ENCODE measurements at places on chromosomes 12 and 14.

DNA sequence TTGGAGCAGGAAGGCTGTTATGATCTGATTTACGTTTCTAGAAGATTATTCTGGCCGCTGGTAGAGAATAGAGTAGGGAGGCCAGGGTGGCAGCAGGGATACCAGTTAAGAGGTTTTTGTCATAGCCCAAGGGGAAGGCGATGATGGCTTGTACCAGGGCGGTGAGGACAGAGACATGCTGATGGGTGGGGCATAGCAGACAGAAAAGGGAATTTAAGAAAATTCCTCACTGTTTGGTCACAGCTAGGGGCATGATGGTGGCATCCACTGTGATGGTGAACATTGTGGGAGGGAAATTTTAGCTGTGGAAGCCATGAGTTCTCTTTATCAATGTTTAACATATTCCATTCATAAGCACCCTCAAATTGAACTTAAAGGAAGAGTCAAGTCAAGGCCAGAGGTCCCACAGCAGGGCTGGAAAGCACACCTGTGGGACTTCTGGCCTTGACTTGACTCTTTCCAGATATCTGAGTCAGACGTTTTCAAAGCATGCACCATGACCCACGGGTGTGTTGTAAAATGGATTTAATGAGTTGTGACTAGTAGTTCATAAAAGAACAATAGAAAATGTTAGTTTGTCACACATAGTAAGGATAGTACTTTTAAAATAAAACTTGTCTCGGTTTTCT, 134.6 kb downstream of the CHST11 start:
- DNase-seq, result no peak

DNA sequence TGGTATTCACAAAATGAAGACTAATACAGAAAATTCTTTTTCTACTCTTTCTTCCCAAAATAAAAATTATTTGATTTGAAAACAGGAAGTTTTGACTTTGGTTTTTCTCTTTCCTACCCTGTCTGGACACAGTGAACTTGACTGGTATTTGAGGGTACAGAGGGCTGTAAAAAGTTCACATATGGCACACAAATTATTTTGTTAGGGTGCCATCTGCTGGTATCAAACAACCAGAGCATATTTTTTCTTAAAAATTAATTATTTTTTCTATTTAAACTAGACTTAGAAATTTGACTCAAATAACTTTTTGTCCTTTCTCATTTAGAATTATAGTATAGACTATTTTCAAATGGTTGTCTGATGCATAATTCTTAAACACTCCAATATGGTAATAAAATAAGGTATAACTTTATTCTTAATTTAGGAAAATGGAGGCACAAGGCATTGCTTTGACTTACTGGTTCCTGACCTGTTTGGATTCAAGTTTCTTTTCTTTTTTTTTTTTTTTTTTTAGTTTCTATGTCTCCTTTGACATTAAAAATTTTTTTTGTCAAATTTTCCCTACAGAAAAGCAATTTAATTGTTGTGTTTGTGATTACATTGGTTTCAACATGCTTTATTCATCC, 390.6 kb downstream of the PRKD1 start:
- DNase-seq, result no peak

DNA sequence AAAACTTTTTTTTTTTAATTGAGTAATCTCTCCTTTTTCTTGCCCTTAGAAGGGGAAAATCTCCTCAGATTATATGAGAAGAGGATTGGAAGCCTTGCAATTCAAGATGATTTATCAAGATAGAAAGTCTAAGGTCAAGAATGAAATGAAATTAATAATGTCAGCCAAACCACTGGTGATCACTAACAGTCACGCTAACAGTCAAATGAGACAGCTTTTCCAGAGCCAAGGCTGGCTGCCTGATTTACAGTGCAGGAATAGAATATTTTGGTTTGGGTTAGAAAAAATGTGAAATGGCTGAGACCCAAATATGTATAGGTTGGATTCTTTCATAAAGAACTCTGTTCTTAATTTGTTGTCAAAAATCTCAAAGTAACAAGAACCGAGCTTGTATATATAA, 204.3 kb downstream of the PPM1H start:
- DNase-seq, result no peak

GRCh38 chr14:72692696-72693095, 201.2 kb downstream of the DPF3 start:
- no peak for DNase-seq

GRCh38 chr12:7542813-7543212, 39.2 kb upstream of the CD163 start:
- DNase-seq, result no peak

DNA sequence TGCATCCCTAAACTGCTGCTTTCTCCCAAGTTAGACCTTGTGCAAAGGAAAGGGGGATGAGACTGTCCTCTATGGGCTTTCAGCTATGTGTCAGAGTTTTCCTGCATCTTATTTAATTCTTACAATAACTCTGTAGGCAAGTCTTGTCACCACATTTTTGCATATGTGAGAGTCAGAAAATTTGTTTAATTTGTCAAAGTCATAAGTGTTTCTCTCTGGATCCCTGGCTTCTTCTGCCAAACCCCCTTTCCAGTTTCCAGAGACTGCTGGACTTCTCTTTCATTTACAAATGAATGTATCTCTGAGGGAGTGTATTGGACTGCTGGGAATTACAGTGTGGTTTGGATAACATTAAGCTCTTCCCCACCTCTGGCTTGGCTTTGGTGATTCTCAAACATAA, 877.6 kb upstream of the SEL1L start:
- no peak for DNase-seq

DNA sequence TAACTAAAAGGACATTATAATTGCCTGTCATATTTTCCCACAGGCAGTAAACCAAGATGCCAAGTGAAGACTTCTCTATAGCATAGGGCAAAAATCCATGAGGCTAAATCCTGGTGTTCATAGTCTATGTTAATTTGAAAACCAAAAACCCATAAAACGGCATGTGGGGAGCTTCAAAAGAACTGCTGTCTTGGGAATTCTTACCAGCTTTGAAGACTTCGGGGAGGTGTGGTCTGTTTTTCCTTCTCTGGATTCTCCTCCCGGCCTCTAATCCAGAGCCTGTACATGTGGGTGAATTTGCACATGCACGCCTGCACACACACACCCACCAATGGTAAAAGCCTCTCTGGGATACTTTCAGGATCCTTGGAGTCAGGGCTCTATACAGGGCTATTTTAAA, 61.9 kb upstream of the IFNG-AS1 start:
- DNase-seq, result no peak

DNA sequence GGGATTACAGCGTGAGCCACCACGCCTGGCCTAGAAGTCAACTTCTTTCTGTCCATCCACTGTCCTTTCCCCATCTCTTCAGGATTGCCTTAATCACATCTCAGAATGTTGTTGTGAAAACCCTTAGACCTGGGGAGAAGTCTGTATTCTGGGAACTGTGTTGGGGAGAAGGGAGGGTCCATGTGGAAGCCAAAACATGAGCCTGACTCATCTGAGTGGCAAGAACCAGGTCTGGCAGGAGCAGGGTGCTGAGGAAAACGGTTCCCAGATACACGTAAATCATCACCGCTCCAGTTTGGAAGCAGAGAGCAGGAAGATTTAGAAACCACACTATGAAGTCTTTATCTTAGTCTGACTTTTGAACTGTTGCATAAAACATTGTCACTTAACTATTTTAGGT, 245.6 kb upstream of the RGS6 start:
- no peak for DNase-seq

GRCh38 chr12:47980197-47980596, 16.8 kb downstream of the TMEM106C start:
- DNase-seq, result no peak

- no peak for DNase-seq
These were observed 113.6 kb upstream of the RAP1B start for GRCh38 chr12:68497107-68497506.

GRCh38 chr14:53376064-53376463, 222.9 kb upstream of the DDHD1 start:
- no peak for DNase-seq

DNA sequence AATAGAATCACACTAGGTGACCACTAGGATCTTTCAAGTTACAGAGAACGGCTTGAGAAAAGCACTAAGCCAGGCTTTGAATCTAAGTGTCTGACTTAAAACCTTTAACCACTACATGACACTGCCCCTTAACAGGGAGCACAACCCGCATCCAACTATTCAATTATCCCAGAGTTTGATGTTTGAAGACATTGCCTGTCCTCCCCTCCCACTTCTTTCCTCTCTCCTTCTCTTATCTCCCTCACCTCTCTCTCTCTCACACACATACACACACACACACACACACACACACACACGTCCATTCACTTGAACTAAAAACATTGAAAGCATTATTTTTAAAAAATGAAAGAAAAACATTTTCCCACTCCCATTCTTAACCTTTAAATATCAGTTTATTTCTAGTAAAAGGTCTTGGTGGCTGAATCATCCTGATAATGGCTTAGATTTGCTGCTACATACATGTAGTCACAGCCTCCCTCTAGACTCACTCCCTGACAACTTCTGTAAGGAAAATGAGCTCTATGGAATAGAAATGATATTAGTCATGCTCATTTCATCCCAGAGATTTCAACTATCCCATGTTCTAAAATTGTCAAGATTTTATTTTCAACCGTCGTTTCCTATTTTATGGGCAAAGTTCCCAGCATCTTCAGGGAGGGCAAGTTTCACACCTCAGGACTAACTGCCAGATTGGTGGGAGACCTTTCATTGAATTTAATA, 53.5 kb upstream of the RAP1B start:
- no peak for DNase-seq

DNA sequence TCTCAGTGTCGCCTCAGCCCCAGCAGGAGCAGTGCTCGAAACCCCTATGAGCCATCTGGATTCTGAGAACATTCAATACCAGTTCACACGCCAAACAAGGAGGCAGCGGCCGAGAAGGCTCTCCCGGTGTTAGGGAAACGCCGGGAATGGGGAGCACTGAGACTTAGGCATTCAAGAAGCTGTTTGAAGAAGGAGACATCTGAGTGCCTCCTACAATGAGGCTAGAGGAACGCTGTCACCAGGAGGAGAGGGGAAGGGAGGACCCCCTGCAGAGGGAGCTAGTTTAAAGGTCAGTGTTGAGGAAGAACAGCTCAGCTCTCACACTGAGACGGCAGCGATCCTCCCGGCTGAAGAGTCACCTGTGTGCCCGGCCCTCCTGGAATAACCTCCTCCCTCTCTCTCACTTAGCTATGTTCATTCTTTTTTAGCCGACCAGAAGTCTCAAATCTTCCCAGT, 69.9 kb downstream of the SERPINA3 start:
- DNase-seq, result no peak

DNA sequence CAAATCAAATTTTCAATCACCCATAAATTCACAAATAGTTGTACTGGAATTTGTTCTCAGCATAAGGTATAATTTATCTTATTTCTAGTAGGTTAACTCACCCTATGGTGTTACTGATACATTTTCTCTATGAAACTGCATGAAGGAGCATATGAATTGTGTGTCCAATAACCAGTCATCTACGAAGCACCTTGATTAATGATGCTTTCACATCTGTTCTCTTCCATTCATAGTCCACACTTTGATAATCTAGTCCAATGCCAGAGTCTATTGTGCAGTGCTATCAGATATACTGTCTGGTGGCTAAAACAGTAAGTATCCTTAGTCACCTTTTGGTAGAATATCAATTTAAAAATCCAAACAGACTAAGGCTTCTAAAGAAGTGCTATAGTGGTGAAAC, 876.0 kb downstream of the RPS29 start:
- no peak for DNase-seq

GRCh38 chr12:113003636-113004035, 25.3 kb downstream of the OAS2 start:
- no peak for DNase-seq

DNA sequence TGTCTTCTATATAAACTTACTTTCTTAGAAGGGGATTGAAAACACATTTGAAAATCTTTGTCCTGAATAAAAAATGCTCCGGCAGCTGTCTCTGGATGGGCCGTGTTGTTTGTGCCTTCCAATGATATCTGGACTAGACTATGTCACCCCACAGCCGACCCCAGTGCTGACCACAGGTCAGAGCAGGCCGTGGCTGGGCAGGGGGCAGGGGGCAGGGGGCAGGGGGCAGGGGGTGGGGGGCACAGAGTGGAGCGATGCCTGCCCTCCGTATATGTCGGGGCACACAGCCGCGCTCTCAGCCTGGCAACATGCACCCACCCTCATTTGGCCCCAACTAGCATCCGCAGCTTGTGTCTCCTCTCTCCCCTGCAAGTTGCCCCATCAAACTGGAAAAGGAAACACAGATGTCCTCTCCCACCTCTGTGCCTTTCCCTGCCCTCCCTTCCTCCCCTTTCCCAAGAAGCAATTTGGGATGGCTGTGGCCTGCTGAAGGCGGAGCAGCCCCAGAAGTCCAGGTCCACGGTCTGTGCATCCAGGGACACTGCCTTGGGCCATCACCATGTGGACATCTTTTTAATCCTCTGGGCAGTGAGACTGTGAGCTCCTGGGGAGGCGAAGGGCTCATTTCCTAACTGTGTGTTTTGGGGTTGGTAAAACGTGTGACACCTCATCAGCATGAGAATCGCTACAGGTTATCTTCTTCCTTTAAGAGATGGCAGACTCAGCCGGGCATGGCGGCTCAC, 295.7 kb upstream of the RTL1 start:
- DNase-seq, result no peak

- DNase-seq, result no peak
These were observed 98.0 kb downstream of the KCNH5 start for GRCh38 chr14:62947301-62947700.

- no peak for DNase-seq
These were observed 6.7 kb upstream of the SLC10A1 start for GRCh38 chr14:69803753-69804152.

DNA sequence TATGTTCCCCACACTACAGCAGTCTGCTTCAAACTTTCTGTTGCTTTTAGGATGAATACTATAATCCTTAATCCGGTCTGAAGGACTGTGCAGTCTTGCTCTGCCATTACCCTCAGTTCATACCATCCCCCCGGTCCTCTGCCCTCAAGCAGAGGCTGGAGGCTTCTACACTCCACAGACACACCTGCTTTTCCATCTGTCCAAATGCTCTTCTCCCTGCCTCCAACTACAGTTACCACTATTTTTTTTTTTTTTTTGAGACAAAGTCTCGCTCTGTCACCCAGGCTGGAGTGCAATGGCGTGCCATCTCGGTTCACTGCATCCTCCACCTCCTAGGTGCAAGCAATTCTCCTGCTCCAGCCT, 19.3 kb upstream of the KCNH3 start:
- DNase-seq, result no peak

GRCh38 chr12:92973614-92974013, 44.5 kb upstream of the EEA1 start:
- DNase-seq, result no peak

DNA sequence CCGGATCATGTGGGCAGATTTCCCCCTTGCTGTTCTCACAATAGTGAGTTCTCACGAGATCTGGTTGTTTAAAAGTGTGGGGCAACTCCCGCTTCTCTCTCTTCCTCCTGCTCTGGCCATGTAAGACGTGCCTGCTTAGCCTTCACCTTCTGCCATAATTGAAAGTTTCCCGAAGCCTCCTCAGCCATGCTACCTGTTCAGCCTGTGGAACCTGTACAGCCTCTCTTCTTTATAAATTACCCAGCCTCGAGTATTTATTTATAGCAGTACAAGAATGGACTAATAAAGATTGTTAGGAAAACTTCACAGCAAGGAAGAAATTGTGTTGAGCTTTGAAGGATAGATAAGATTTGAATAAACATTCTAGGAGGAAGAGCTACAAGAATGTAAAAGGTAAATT, 52.1 kb downstream of the KDM5A start:
- DNase-seq, result no peak

- no peak for DNase-seq
These were observed 1180.6 kb downstream of the VRK1 start for GRCh38 chr14:97977651-97978261.
